ENCODE measurements at places on chromosomes 2 and 18.

- DNase-seq: no peak
These were observed 118.9 kb downstream of the WDR7 start for GRCh38 chr18:56770097-56770496.

DNA sequence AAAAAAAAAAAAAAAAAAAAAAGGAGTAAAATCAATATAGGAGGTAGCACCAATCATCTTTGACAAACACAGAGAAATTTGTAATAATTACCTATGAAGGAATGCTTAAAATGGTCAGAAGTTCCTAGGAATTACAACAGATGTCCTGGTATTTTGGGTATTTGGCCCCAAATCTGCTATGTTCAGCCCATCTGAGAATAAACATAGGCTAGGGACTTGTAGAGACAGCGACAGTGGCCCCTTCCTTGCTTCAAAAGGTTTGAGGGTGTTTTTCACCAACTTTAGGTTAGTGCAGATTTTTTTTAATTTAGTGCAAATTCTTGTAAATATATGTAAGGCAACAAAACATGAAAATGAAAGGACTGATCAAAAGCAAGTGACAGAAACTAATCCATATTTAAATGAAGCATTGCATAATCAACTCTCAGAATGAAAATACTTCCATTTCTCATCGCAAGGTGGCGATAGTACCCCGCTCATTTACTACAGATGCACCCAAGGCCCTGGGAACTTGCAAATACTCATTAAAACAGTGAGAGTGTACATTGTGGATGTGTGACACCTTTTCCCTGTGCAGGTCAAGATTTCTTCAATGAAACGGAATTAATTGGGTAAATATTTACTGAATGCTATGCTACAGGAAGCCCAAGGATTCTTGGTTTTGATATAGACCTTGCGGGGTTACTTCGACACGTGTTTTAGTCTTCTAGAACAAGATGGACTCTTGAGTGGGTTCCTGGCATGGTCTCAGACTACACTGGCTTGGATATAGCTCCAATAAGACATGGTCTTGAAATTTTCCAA, 44.6 kb downstream of the FAM124B start:
- DNase-seq: peak; percentile 68

GRCh38 chr18:41966943-41967342, 11.9 kb downstream of the PIK3C3 start:
- DNase-seq: no peak

DNA sequence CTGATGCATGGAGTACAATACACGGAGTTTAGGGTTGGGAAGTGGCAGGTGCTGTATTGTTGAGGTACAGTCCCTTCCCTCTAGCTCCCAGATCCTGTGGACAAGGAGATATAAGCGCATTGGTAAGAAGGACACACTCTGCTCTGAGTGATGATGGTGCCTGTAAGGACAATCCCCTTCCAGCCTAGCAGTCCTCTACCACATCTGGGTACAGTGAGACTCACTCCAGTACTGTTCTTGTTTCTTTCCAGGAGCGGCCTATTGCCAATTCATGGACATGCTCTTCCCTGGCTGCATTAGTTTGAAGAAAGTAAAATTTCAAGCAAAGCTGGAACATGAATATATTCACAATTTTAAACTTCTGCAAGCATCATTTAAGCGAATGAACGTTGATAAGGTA, 56.0 kb downstream of the MAPRE2 start:
- DNase-seq: no peak

- no peak for DNase-seq
These were observed 88.1 kb downstream of the ASXL2 start for GRCh38 chr2:25790074-25790790.

DNA sequence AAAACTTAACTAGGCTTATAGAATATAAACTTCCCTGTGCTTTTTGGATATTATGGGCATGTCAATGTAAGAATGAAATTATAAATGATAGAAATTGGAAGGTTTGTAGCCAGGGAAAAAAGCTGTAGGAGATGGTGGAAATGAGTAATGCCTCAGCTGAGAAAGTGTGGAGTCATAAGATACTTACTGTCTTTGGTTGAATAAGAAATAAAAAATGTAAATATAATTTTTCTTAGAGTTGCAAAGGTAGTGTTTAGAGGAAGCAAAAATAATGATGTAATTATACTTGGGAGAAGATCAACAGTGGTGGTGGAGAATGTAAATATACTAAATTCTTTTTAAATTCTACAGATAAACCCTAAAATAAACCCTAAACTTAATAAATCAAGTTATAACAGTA, 26.2 kb upstream of the RND3 start:
- DNase-seq: no peak

GRCh38 chr2:30139131-30139870, 7.5 kb upstream of the YPEL5 start:
- no peak for DNase-seq

DNA sequence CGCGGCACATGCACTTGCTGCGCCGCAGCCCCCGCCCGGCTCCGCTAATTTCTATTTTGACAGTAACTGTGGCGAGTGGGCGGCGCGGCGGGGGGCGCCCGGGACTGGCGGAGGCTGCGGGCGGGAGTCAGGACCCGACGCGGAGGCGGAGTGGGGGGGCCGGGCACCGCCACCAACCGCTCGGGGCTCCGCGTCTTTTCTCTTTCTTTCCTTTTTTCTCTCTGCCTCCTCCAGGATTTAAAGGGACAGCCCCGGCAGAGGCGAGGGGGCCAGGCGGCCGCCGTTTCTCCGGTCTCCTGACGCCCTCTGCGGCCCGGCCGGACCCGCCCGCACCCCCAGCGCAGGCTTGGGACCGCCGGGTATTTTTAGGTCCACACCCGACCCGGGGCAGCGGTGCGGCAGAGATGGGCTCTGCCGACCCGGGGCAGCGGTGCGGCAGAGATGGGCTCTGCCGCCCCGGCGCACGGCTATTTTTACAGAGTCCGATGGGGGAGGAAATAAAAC, 460 bp upstream of the ZBTB7C start:
- peak; percentile 71 for DNase-seq

GRCh38 chr2:225824748-225825449, 425.4 kb downstream of the NYAP2 start:
- no peak for DNase-seq

GRCh38 chr18:57755473-57756067, 47.5 kb downstream of the ATP8B1 start:
- DNase-seq: peak; percentile 11

DNA sequence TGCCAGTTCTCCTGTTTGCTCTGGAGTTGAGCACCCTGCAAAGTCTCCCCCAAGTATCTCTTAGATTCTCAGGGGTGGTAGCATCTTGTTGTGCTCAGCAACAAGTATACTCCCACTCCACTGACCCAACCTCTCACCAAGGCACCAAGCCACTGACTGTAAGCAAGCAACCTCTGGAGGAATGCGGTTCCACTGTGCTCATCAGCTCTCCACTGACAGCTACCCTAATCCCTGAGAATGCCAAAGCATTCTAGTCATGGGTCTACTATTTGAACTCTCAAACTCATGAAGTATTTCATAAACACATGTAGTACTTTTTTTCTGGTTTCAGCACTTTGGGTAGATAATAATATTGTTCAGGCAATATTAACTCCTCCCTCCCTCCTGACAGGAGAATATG, 170.0 kb downstream of the EPHA4 start:
- no peak for DNase-seq

GRCh38 chr18:76354348-76354747, 140.7 kb downstream of the ZNF516 start:
- no peak for DNase-seq

GRCh38 chr2:76953733-76954347, 568.3 kb downstream of the LRRTM4 start:
- peak; percentile 4 for DNase-seq

- no peak for DNase-seq
These were observed 39.8 kb upstream of the CDKL4 start for GRCh38 chr2:39283561-39283960.

- DNase-seq: peak; percentile 76
These were observed 4.1 kb downstream of the ZEB2 start for GRCh38 chr2:144515696-144516410.

GRCh38 chr2:8480915-8481314, 200.9 kb upstream of the ID2 start:
- no peak for DNase-seq

DNA sequence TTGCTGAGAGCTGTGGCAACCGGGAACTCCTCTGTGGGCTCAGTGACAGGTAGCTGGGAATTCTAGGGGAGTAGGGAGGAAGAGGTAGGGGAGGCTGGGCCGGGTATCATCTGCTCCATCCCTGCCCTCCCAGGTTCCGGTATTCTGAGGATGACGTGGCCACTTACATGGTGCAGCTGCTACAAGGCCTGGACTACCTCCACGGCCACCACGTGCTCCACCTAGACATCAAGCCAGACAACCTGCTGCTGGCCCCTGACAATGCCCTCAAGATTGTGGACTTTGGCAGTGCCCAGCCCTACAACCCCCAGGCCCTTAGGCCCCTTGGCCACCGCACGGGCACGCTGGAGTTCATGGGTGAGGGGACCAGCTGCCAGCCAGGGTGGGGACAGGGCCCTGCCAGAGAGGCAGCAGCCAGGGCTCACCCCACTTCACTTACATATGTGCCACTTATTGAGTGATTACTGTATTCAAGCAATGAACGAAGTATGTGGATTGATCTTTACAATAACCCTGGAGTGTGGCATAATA, 8.0 kb upstream of the GMPPA start:
- no peak for DNase-seq
